Activated gamma-delta T cell treated with Interleukin-2 at 50 U/mL for 16 hours (primary cell): ENCODE measurements at places on chromosomes 3 and 15.
A peak's percentile ranks its signal among the peaks of the same experiment; 100 is the strongest.

GRCh38 chr3:24985668-24986067 lies 442.4 kb upstream of the RARB start:
- no peak for DNase-seq

GRCh38 chr3:49699281-49699979 lies 10.1 kb downstream of the RNF123 start:
- DNase-seq: no peak

GRCh38 chr3:136802481-136802996 lies 16.4 kb upstream of the SLC35G2 start:
- DNase-seq: no peak

GRCh38 chr3:52372822-52373504 lies 56.8 kb downstream of the DNAH1 start:
- no peak for DNase-seq

GRCh38 chr3:97880267-97880666 lies 58.5 kb downstream of the CRYBG3 start:
- no peak for DNase-seq

DNA sequence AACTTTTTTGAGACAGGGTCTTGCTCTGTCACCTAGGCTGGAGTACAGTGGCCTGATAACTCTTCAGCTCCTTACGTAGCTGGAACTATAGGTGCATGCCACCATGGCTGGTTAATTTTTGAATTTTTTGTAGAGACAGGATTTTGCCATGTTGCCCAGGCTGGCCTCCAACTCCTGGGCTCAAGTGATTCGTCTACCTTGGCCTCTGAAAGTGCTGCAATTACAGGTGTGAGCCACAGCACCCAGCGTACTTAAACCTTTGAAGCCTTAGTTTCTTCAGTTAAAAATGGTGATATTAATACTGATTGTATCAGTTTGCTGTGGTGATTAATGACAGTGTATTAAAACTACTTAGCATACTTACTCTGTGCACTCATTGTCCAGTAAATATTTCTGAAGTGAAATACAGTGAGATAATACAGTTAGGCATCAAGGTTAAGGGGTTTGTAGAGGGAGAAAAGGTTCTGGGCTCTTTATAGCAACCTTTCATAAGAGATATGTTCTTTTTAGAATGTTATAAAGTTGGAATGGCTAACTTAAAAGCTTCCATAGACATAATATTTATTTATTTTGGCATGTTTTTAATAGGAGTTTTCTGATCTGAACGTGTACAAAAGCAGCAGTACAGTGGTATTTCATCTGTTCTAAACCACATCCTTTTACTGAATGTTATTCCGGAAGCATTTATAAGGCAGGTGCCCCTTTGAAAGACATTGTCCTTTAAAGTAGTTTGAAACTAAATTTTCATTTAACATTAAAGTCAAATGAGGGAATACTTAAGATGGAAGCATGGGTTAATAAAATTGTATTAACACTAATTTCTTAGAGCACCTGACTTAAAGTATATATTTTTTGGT lies 23.6 kb downstream of the NCK1 start:
- no peak for DNase-seq

DNA sequence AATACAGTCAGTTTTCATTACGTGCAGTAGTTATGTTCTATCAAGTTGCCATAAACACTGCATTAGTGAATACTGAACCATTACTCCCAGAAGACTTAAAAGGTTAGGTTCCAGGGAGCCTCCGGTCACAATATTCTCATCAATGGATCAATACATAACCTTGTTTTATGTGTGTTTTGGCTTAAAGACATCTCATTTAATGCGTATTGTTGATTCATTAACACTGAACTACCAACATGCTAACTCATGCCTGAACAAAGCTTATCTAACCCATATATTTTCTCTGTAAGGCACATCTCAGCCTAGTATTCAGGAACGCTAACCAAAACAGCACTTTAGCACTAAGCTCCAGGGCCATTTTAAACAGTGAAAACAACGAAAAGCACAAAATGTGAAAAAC lies 24.1 kb upstream of the NEDD4 start:
- DNase-seq: no peak

- no peak for DNase-seq
Measured at GRCh38 chr3:57974796-57975388, 33.3 kb upstream of the FLNB start.

- DNase-seq: no peak
Measured at GRCh38 chr15:40463279-40463678, 7.5 kb upstream of the CHST14 start.

- DNase-seq: peak; percentile 16
Measured at GRCh38 chr15:64092864-64093626, 593 bp downstream of the CIAO2A start.

- DNase-seq: no peak
Measured at GRCh38 chr3:195755391-195755790, 34.6 kb downstream of the MUC20 start.

- no peak for DNase-seq
Measured at GRCh38 chr3:169044331-169045113, 619.0 kb downstream of the MECOM start.

DNA sequence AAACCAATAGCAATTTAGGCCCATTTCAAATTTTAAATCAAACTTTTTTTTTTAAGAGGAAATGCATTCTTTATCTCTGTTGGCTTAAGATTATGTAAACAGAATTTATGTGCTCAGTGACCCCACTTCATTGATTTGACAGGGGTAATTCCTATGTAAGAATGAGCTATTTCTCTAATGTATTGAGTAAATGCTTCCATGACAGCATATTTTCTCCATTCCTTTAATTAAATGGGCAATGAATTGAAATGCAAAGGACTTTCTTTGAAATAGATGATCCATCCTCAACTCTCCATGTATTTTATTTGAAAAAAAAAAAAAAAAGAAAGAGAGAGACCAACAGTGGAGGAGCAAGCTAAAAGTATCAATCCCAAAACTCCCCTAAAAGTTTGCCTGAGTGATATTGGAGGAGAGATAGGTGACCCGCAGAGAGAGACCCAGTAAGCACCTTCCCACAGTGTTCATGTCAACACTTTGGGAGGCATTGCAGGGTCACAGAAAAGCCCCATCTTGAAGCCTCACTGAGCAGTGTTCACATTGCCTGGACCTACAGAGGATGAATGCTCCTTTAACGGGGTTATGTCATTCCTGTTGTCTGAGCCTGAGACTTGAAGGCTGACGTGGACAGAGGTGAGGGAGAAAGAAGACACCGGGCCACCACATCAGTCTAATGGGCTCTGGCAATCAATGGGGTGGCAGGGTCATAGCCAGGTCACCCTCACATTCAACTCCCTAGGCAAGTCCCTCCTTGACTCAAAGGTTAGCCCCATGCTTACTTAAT lies 176.0 kb downstream of the SHOX2 start:
- no peak for DNase-seq

DNA sequence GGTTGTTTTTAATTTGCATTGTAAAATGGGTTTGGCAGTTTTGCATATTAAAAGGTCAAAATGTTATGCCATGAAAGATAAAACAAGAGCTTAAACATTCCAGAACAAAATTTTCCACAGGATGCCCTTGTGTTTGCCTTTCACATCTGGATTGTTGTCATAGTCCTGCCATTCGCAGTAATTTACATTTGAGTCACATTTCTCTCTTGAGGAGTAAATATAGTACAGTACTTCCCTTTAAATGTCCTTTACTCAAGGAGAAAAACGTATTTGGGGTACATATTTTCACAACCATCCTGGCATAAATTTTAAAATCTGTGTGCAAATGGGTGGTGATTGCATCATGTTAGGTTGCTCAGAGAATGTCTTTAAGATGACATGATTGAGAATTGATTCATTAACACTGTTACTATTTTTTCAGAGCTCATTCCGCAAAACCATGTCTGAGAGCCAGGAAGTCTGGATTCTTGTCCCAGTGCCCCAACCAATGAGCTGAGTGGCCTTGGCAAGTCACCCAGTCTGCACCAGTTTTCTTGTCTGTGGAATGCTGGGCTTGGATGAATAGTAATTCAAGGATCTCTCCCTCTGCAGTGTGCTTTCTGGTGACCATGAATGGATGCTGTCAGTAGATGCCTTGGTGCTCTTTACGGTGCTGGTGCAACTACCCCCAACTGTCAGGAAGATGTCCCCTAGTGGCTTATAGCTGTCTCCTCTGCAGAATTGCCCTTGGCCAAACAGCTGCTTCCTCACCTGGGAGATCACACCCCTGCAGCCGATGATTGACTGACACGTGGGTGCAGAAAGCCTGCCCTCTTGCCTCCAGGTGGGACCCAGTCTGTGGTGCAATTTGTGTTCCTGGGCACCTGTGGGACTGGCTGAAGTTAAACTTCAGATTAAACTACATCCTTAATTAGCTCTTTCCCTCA lies 43.0 kb downstream of the ABHD5 start:
- DNase-seq: no peak

DNA sequence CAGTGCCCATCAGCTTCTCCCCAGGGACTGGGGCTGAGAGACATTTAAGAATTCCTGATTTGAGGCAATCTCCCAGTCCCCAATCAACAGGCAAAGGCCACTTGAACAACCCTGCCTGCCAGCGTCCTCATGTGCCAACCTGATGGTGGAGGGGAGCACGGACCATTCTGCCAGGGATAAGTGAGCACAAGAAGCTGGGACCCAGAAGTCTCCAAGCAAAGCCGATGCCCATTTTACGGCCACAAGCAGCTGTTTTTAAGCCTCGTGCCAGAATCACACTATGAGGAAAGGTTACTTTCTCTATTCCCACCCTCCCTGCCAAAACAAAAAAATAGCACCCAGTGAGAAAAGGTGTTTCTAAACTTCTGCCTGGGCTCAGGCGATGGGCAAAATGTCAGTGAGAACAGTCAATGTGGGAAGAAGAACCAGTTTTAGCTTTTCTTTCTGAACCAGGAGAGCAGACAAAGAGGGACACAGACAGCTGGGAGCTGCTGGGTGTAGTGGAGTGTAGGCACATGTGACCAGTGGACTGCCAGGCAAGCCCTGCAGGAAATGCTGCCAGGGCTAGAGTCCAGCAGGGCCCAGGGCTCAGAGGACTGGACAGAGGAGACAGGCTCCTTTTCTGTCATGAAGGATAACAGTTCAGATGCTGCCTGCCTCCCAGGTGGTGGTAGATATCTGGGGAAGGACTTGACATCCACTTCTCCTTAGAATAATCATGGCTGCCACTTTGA lies 57.7 kb downstream of the ATP2B2 start:
- DNase-seq: no peak

DNA sequence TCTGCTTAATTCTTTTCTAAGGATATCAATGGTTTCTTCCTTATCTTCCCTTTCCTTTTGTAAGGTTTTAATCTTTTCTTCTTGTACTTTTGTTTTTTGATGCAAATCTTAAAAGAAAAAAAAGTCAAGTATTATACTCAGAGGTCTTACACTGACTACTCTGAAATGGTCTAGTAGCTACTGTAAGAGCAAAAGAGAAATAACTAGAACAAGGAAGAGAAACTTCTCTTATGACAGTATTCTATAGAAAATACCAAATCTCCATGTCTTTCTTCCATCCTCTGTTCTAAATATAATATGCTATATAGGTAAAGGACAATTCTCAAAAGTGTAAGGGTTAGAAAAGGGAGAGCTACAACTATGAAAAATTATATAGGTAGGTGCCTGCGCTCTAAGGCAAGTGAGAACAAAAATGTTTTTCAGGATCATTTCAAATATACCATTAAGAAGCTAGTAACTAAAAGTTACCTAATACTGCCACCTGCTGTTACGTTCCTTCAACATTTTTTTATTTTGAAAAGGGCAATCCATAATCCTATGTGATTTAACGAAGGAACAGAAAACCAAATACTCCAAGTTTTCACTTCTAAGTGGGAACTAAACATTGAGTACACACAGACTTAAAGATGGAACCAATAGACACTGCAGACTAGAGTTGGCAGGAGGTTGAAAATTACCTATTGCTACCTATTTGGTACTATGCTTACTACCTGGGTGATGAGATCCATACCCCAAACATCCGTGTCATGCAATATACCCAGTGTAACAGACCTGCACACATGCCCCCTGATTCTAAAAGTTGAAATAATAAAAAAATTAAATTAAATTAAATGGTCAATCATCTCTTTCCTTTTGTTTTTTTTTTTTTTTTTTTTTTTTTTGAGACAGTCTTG lies 36.7 kb downstream of the CIP2A start:
- DNase-seq: no peak

- DNase-seq: no peak
Measured at GRCh38 chr15:85457392-85457968, 77.1 kb downstream of the AKAP13 start.

DNA sequence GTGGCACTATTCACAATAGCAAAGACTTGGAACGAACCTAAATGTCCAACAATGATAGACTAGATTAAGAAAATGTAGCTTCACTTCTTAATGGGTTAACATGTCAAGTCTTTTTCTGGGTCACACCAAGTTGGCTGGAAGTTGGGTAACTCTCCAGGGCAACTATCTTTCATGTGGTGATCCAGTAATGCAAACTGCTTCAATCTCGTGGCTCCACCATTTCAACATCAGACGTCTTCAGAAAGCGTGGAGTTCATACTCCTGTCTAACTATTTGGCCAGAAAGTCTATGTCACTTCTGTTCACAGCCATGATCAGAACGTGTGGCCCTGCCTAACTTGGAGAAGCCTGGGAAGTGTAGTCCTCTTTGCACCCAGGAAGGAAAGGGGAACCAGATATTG lies 32.2 kb downstream of the DUT start:
- no peak for DNase-seq

DNA sequence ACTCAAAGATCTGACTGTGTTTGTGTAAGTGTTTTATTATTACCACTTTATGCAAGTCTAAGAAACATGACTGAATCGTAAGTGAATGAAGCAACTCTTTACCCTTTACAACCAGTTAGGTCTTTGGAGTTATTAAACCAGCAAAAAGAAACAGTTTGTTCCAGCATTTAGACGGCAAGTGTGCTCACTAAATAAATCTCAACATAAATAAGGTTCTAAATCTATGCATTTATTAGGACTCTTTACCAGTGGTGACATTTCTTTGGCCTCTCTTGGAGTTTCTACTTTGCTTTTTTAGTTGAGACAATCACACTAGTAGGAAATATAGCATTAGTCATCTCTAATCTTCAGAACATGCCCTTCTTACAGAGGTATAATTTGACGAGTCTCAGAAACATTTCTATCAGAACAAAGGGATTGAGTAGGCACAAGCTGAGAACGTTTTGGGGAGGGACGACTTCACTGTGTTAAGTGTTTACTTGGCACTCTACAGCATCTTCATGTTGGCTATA lies 739.9 kb upstream of the NR2F2 start:
- no peak for DNase-seq

GRCh38 chr15:45523166-45523460 lies 558 bp upstream of the SLC30A4 start:
- no peak for DNase-seq

DNA sequence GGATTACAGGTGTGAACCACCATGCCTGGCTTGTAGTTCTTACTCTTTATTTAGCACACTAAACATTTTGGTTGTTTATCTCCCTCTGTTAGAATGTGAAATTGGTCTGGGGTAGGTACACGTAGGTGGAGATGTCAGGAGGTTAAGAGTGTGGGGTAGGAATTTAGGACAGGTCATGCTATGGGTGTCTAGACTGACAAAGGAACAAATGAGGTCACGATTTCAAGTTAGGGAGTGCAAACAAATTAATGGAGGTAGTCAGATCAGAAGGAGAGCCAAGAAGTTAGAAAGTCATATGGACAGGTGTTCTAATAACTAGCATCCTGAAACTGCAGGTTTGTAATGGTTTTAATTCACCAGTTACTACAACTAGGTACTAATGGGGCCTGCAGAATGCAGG lies 19.8 kb downstream of the CDV3 start:
- DNase-seq: no peak
